Left ventricle myocardium inferior (tissue), 1 donor: ENCODE measurements at places on chromosomes 1 and 21.
A peak's percentile ranks its signal among the peaks of the same experiment; 100 is the strongest.

DNA sequence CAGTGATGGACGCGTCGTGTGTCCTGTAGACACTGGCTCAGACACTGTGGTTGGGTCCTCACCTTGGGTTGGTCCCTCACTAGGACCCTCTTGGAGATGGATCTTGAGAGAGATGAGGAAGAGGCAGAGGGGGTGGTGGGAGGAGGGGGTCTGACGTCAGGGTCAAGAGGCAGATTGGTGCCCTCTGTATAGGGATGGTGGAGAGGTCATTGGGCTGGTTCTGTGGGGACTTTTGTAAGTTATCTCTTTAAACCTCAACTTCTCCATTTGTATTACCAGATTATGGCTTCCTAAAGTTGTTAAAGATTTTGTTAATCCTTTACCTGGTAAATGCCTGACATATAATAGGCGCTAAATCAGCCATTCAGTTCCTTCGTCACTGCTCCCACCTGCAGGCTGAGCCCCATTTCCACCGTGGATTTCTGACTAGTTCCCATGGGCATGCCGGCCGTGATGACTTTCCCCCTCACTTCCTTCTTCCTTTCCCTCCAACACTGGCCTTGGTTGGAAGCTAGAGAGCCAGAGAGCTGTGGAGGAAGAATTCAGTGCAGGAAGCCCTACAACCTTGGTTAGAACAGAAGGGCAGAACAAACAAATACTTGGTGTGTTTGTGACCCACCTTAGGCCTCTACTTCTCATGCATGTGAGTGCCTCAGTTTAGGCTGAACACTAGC, 8.6 kb downstream of the H6PD start:
- no peak for DNase-seq

DNA sequence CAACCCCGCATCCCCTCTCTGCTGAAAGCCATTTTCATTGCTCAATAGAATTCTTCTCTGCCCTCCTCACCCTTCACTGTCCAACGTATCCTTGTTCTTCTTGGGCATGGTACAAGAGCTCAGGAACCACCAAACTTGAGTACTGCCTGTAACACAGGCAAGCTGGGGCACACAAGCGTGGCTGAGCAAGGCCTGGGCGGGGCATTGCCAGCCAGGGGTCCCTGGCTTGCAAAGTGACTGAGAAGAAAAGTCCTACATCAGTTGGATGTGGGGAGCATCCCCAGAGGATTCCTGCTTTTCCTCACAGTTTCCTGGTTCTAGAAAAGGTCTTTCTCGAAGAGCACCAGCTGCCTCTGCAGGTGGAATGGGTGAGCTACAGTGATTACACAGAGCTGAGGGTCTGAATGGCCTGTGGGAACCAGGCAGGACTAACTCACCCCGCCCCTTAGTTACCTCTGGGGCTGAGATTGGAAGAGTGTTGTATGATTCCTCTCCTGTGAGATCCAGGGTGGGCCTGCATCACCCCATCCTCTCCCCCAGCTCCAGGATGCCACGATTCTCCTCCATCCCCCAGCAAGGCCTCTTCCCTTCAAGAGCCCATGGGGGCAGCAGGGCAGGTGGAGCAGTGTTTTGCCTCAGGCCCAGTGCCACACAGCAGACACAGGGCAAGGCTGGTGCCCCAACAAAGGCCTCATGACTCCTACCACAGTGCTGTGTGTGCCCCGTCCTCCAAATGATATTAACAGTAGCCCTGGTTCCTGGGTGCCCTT, 121.9 kb downstream of the MATN1 start:
- DNase-seq, result no peak

- DNase-seq, result no peak
Measured at GRCh38 chr1:6554907-6555778, at the start of gene TAS1R1. Gene TAS1R1, plus strand, starts transcription at chr1:6555307. Its CDS starts 67 bp downstream, at chr1:6555374.

- DNase-seq, result no peak
Measured at GRCh38 chr1:223471566-223471965, 78.4 kb downstream of the CCDC185 start.

GRCh38 chr21:37227071-37228002, 39.8 kb downstream of the VPS26C start:
- no peak for DNase-seq

DNA sequence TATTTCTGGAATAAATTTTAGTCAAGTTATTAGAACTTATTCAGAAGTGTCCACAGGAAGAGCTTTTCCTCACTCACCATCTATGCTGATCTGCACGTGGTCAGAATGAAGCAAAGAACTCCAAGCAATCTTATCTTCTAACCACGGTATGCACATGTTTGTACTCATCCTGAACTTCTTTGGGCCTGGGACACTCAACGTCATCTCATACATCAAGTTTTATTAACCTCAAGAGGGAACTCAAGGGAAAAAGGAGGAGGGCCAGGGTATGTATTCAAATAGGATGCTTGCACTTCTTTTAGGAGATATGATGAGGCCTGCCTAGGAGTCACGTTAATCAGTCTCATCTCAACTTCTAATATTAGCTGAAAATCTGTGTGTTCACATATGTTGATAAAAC, 142.5 kb downstream of the C1orf94 start:
- DNase-seq, result no peak

- no peak for DNase-seq
Measured at GRCh38 chr1:95703046-95703445, 469.0 kb downstream of the RWDD3 start.

DNA sequence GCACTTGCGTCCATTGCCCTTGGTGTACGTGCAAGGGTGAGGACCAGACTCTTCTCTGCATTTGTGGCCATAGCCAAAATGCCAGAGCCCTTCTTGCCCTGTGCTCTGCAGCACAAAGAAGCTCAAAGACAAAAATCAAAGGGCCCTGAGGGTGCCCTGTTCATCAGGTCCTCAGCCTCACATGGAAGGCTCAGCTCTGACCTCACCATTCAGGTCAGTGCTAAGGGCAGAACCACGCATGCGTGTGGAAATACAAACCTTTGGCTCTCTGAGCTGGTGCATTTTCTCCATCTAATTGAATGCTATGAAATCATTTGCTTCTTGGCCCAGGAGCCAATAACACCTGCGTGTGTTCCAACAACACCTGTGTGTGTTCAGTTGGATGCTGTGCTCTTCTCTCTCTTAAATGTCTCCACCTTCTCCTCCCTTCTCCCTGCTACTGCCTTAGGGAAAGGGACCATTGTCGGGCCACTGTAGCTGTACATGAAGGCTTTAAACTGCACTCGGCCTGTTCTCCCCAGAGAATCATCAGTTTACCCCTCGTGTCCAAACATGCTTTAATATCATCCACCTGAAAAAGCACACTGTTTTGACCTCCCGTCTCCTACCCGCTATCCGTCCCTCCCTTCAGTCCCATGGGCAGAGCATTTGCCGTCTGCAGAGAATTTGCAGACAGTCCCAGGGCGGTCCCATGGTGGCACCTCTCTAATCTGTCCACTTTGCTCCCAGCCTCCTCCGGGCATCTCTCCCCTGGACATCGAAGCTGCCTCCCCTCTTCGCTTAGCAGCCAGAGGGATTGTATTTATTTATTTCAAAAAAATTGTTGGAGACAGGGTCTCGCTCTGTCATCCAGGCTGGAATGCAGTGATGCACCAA, 60.6 kb downstream of the EVA1C start:
- no peak for DNase-seq

DNA sequence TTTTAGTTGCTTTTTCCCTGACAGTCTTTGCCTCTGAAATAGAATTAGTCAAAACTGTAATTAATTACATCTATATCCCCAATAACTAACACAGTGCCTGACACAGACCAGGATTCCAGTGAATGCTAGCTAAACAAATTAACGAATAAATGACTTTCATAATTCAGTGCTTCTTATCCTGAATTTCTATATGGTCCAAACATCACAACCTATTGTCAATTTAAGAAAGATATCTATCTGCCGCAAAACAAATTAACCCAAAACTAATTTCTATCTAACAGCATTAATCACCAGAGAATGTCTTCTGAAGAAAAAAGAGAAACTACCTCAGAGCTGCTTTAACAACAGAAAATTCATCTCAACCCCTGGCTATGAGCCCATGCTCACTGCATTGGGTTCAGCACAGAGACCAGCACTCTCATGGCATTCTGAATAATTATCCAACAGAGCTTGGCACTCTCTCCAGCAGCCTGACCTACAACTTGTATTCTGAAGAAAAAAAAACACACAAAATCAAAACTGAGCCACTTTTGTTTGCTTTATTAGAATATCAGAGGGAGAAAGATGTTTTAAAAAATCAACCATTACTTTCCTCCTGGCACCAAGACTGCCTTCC, 547.3 kb upstream of the BEND5 start:
- no peak for DNase-seq

DNA sequence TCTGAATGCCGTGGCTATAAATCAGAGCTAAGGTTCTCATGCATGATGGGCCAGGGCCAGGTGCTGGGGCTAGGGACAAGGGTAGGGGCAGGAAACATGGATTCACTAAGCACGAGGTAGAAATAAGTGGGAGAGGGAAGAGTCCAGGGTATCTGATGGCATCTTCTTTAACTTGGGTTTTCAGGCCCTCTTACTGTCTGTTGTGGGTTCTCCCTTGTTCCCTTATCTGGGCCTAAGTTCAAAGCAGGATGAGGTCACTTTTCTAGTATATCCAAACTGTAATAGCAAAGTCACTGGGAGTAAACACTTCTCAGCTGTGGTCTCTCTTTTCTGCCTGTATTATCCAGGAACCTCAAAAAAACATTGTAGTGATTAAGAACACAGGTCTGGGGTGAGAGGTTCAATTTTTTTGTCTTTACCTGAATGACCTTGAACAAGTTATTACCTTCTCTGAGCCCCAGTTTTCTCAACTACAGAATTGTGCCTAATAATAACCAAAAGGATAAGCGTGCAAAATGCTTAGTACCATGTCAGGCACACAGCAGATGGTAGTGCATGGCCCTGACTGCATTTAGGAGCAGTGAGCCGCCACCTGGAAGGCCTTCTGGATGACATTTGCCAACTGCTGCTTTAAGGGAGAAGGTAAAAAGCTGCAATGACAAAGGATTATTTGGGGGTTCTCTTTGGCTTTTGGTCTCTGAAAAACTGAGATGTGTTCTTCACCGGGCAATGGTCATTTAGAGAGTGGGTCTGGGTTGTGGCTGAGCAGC, 53.6 kb upstream of the A3GALT2 start:
- no peak for DNase-seq

DNA sequence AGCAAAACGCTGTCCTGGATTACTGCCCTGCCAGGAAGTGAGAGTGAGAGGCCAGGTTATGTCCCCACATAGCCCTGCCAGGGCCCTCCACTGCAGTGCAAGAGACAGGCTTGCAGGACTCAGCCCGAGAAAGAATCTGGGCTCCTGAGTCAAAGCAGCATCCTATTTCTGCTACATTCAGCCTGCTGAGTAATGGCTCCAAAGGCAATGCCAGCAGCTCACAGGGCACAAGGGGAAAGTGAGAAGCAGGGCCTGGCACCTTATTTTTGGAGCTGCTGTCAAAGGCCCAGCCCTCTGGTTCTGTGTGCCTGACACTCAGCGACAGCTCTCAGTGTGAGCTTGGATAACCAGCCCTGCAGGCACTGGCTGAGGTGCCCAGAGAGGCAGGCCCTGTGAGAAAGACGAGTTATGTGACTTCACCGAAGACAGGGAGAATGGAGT, 83.9 kb downstream of the DTL start:
- DNase-seq, result peak; percentile 62

GRCh38 chr1:151944126-151944856, 35.0 kb upstream of the THEM4 start:
- DNase-seq, result no peak

DNA sequence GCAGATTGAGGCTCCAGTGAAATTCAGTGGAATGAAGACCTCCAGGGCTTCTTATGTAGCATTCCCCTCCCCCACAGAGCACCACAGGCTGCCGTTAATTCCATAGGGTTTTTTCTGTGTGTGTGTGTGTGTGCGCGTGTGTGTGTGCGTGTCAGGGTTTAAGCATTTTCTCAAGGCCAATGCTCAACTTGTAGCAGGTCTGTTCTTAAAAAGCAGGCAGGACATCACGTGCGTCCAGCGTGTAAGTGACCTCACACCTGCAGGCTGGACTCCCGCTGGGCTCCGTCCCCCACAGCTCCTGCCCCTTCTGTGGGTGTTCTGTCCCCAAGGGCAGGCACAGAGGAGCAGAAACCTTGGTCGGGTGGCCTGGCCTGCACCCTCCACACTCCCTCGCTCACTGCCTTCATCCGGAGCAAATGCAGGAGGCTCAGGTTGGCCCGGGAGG, 5.3 kb downstream of the PRDM16 start:
- no peak for DNase-seq

- no peak for DNase-seq
Measured at GRCh38 chr1:88650676-88651418, 33.2 kb upstream of the PKN2 start.

- no peak for DNase-seq
Measured at GRCh38 chr1:46288485-46289133, 14.8 kb downstream of the LRRC41 start.
